ENCODE measurements at places on chromosomes 1 and 21.

- DNase-seq, result no peak
Observed at GRCh38 chr1:15212954-15213291, 34.1 kb upstream of the FHAD1 start.

- no peak for DNase-seq
Observed at GRCh38 chr1:199751506-199751905, 276.0 kb upstream of the NR5A2 start.

DNA sequence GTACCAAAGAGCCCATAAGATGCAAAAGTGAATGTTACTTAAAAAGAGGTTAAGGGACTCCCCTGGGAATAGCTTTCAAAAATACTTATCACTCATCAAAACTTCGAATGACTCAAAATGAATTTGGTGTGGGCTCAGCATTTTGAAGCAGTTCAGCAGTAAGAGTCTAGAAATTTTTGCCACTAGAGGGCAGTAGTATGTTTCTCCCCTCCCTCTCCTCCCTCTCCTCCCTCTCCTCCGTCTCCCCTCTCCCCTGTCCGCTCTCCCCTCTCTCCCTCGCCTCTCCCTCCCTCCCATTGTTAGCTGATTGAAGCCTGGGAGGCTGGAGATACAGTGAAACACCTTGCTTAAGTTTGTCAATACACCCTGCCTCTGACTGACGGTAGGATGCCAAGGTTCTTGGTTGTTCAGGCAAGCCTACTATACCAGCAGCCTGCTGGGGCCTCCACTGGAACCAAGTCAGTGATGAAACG is 70.8 kb upstream of the TENT5C start:
- DNase-seq, result peak; percentile 75

GRCh38 chr21:41993744-41994143 is 16.4 kb downstream of the ZBTB21 start:
- no peak for DNase-seq

DNA sequence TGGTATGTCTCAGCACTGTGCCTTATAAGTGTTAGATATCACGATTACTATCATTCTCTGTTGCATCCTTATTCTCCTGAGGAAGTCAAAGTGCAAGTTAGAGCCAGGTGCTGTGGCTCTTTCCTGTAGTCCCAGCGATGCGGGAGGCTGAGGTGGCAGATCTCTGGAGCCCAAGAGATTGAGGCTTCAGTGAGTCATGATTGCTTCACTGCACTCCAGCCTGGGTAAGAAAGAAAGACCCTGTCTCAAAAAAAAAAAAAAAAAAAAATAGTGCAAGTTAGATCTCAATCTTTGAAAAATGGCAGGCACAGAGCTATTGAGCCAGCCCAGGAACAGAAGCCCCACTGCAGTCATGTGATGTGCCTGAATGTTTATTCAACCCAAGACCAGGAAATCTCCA is 147.8 kb upstream of the POGK start:
- DNase-seq, result no peak

DNA sequence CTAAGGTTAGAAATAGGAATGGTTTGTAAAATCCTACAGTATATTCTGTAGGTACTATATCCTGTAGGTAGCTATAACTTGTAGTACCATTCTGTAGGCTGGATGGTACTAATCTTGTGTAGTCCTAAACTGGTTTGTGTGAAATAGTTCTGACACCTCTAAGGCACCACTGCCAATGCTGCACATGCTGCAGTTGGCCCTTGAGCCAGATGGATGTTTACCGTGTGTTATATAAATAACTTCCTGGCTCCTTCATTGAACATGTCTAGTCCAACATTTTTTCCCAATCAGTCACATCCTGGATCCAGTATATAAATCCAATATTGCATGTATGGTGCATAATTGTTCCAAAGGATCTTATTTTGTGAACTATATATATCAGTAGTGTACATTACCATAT is 89.5 kb upstream of the GNG4 start:
- DNase-seq, result no peak

GRCh38 chr1:100530880-100531487 is 7.0 kb upstream of the GPR88 start:
- DNase-seq, result no peak

GRCh38 chr1:157580179-157580827 is 17.6 kb downstream of the FCRL4 start:
- peak; percentile 56 for DNase-seq

- DNase-seq, result peak; percentile 90
Observed at GRCh38 chr21:14773777-14774345, 227.7 kb upstream of the SAMSN1 start.

DNA sequence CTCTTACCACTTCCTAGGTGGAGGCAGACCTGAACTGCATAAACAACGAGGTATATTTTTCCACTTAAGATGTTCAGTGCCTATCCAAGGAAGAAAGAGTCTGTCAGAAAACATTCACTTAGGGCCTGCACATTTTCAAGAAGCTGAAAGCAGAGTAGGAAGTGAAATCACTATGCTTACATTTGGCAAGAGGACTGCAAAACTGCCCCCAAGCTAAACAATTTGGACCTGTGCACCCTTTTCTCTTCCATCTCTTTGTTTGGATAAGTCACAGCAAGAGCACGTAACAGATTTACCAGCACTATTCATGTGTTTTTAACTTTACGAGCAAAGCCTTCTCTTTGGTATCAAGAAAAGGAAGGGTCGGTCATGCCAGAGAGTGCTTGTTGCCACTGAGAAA is 13.2 kb upstream of the BEND5 start:
- DNase-seq, result no peak

DNA sequence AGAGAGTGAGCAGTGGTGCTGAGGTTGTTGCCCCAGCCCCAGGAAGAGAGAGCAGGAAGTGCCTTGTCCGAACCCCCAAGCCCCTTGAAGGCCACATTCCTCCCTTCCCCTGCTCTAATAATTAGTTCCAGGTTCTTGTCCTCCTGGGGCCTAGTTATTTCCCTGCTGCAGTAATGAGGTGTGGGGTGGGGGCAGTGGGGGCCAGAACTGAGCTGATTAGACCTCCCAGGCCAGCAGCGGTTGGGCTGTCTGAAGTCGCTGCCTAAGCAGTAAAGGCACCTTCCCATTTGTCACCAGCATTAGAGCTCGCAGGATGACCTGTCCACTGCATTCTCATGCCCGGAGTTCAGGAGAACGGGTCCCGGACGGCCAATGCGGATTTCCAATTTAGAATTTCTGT is 186.5 kb upstream of the CSF3R start:
- DNase-seq, result no peak

DNA sequence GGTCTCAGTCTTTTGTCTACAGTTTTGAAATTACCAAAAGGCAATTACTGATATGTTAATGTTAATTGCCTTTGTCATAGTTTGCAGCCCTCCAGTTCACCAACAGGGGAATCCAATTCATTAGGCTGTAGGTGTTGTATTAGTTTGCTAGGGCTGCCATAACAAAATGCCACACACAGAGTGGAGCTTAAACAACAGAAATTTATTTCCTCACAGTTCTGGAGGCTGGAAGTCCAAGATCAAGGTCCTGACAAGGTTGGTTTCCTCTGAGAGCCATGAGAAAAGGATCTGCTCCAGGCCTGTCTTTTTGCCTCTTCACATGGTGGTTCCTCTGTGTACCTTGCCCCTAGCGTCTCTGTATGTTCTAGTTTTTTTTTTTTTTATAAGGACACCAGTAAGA is 1.3 kb downstream of the RTCA start:
- no peak for DNase-seq

GRCh38 chr1:185551008-185551407 is 183.2 kb upstream of the HMCN1 start:
- no peak for DNase-seq

DNA sequence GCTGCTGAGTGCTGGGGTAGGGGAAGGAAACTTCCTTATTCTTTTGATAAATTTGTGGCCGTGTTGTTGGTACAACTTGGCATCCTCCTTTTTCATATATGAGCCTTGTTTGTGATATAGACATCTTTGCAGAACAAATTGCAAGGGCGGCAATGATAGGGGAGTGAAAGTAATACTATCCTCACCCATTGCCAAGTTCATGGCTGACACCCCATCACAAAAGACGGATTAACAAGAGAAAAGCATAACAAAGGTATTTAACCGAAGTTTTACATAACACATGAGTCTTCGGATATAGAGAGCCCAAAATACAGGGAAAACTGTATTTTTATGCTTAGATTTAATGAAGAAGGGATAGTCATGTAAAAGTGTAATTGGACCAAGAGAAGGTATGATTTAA is 86.3 kb upstream of the TMPRSS2 start:
- no peak for DNase-seq

GRCh38 chr1:217425422-217425821 is 205.5 kb downstream of the GPATCH2 start:
- DNase-seq, result no peak

- DNase-seq, result no peak
Observed at GRCh38 chr1:43935711-43936427, 2.3 kb downstream of the ARTN start.

- DNase-seq, result no peak
Observed at GRCh38 chr1:161330346-161330745, 16.2 kb downstream of the SDHC start.

- no peak for DNase-seq
Observed at GRCh38 chr1:214720561-214720960, 117.6 kb downstream of the CENPF start.

DNA sequence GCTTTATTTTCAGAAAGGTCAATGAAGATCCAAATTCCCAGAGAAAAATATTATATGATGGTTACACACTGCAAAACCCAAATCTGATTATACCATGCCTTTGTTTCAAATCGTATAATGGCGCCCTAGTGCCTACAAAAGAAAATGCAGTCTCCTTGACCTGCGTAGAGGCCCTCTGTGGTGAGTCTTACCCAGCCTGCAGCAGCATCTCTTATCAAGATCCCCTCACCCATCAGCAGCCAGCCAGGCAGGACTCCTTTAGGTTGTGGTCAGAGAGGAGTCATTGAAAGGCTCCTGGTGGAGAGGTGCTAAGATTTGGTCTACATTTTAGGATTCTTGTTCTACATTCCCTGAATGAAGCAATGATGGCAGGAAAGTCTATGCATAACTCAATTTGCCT is 23.7 kb upstream of the DAB1 start:
- no peak for DNase-seq

- no peak for DNase-seq
Observed at GRCh38 chr21:41482301-41482700, 25.7 kb downstream of the TMPRSS2 start.

- no peak for DNase-seq
Observed at GRCh38 chr21:46662765-46663500, 27.5 kb downstream of the PRMT2 start.

DNA sequence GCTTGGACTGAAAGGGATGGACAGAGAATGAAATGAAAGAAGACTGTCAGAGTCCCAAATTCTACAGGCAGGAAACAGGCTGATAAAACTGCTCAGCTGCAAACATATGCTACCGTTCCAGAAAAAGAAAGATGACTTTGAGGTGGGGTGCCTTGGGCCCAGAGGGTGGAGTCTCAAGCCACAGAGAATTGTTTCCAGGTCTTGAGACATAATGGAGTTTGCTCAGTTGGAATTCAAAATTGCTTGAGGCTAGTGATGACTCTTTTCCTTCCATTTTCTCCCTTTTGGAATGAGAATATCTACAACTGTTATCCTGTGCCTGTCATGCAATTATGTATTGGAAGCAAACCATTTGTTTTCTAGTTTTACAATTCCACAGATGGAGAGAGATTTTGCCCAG is 23.6 kb upstream of the PSEN2 start:
- no peak for DNase-seq

- DNase-seq, result no peak
Observed at GRCh38 chr1:154391086-154391770, 13.9 kb upstream of the IL6R start.

GRCh38 chr1:38589036-38589435 is 270.5 kb downstream of the RRAGC start:
- DNase-seq, result no peak

- DNase-seq, result no peak
Observed at GRCh38 chr1:171017426-171017825, 73.3 kb upstream of the FMO3 start.

- peak; percentile 86 for DNase-seq
Observed at GRCh38 chr1:150507912-150508864, at the start of gene ECM1. Gene ECM1 (plus strand): TSS chr1:150508109. CDS start chr1:150508210, 101 bp downstream.

GRCh38 chr1:53644909-53645689 is 93.9 kb downstream of the GLIS1 start:
- DNase-seq, result no peak

- DNase-seq, result no peak
Observed at GRCh38 chr1:82762829-82763532, 962.2 kb downstream of the ADGRL2 start.

DNA sequence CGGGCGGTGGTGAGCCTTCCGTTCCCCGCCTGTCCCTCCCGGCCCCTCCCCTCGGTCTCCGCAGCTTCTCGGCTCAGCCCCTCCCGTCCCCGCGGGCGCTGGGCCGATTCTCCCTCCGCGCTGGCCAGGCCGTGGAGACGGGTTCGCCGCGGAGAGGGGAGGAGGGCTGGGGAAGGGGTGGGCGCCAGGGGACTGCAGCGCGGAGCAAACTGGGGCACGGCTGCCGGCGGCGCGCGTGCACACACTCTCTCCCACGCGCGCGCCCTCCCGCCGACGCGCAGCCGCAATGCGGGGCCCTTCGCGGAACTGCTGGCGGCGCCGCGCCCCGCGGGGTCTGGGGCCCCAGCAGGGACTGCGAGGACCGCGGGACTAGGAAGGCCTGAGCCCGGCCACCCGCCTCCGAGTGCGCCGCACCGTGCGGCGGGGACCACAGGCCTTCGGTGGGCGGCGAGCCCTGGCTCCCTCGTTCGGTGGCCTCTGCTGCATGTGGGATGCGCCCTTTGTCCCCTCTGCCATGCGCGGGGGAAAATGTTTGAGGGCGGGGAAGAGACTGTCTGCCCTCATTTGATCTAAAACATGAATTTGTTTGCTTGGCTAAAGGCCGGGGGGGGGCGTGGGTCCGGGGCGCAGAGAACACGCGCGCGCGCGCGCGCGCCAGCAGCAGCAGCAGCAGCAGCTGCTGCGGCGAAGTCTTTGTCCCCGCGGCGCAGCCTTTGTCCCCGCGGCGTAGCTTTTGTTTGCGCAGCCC is 90.7 kb upstream of the VAMP3 start:
- DNase-seq, result peak; percentile 75

DNA sequence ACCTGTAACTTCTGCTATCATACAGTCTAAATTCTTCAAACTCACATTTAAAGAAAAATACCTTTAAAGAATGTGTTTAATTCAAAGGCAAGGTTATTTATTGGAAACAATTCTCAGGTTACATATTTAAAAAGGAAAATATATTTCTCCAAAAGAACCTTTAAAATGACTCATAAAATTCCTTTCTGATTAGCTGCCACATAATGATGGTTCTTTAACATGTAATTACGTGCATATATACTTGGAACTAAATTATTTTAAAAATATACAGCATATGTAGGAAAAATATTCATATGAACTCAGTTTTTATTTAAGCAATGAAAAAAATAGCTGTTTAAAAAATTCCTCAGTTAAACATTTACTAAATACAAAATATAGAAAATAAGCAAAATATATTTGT is 173.6 kb downstream of the COP1 start:
- no peak for DNase-seq

DNA sequence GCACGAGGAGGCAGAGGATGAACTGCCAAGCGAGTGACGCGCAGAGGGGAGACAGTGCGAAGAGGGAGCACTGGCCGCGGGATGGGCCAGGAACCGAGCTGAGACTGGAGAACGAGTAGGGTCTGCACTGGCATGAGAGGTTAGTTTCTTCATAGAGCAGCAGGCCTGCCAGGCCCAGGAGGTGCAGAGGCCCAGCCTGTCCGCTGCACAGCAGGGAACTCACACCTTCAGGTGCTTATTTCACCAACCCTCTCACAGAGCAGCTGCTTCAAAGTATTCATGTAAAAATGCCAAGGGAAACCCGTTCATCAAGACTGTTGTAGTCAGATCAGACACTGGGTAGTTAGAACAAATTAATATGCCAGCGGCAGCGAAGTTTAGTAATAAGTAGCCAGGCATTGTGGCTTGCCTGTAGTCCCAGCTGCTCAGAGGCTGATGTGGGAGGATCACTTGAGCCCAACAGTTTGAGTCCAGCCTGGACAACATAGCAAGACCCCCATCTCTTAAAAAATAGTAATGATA is 144.5 kb downstream of the SLC45A1 start:
- DNase-seq, result no peak

Data from K562 (cell line).